ENCODE measurements at places on chromosomes 2 and 18. TPM values are rescaled to one million over a fixed set of nuclear protein-coding genes. Genes with fewer than 3 reads are reported as not detected.

Gene SPATS2L
- 42.9 TPM for total RNA-seq

Gene ARHGEF33
- 0.09 TPM for total RNA-seq

DNA sequence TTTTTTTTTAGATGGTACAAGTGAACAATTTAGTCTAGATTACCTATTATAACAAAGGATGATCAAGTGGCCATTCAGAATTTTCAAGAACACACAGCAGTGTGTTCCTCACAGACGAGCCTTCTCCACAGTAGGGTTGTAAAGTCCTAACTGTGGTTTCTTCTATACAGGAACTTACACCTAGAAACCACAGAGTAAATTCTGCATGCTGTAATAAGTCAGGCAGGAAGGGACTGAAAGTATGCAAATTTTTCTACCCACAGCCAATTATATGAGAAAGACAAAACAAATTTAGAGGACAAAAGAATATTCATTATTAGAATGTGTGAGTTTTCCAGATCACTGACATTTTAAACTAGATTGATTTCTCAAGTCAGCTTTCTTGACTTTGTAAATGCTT lies 99.5 kb downstream of the RBMS1 start:
- H3K27me3 ChIP-seq: no peaks in the 10 kb centered on the region
- peaks cover 44% of the 10 kb centered on the region for H3K4me1 ChIP-seq
- peaks cover 11% of the 10 kb centered on the region for H3K36me3 ChIP-seq
- DNase-seq: no peak
- H3K27ac ChIP-seq: peak overlapping the region; percentile 68

Gene GBX2
- not detected for total RNA-seq

- peaks cover 42% of the 10 kb centered on the region for H3K4me1 ChIP-seq
- H3K4me3 ChIP-seq: no peak overlapping the region
- H3K27me3 ChIP-seq: no peaks in the 10 kb centered on the region
- H3K27ac ChIP-seq: no peak overlapping the region
- H3K36me3 ChIP-seq: peaks cover 1% of the 10 kb centered on the region
- no peak for DNase-seq
Observed at GRCh38 chr2:148521181-148521580, 123.4 kb upstream of the EPC2 start.

DNA sequence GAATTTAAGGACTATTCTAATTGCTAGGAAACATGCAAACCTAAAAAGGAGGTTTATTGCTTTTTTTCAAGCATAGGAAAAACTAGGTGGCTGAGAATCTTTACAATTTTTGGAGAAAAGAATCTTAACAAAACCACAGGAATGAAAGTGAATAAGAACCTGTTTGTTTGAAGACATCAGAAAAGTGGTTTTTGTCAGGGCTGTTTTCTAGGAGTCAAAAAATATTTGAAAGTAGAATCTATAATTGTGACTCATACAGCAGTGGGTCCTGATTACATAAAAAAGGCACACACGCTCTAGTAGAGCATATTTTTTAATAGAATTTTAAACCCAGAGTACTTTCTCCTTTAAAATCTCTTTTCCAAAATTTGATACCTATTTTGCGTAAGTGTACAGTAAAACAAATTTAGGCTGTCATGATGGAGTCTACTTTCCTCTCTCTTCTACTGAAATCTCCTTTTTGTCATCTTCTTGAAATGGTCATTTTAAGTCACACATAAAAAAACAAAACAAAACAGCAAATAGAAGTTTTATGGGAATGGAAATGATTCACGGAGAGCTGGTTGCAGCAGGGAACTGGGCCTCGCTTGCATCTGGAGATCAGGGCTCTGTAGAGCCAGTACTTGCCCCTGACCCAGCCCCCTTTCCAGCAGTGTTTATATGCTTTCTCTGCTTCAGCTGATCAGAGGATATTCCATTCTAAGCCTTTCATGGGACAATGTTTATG lies 59.1 kb upstream of the PELI1 start:
- H3K4me3 ChIP-seq: peak overlapping the region; percentile 75
- peak overlapping the region; percentile 75 for H3K27ac ChIP-seq
- no peak for DNase-seq
- H3K4me1 ChIP-seq: peaks cover 64% of the 10 kb centered on the region

GRCh38 chr2:128320906-128321771 lies 2.5 kb upstream of the HS6ST1 start:
- peaks cover 17% of the 10 kb centered on the region for H3K4me1 ChIP-seq
- peaks cover 10% of the 10 kb centered on the region for H3K27me3 ChIP-seq
- H3K27ac ChIP-seq: peak overlapping the region; percentile 71

DNA sequence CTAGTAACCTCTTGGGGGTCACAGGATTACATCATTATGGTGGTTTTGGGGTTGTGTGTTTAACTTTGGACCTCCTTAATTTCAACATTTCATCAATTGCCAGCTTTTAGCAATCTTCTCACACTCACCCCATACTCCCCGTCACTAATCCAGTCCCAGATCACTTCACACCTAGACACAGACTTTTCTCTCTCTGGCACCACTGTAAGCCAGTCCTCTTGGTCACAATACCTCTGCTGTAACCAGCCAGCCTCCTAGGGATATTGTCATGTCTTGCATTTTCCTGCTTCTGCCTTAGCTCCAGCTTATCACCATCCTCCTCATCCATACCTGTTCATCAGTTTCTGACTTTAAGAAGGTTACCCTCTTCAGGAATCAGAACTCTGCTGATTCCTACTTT lies 1.6 kb upstream of the STK17B start:
- H3K36me3 ChIP-seq: peaks cover 29% of the 10 kb centered on the region
- H3K4me1 ChIP-seq: peaks cover 45% of the 10 kb centered on the region
- no peaks in the 10 kb centered on the region for H3K27me3 ChIP-seq
- DNase-seq: peak; percentile 72
- H3K4me3 ChIP-seq: peak overlapping the region; percentile 93

DNA sequence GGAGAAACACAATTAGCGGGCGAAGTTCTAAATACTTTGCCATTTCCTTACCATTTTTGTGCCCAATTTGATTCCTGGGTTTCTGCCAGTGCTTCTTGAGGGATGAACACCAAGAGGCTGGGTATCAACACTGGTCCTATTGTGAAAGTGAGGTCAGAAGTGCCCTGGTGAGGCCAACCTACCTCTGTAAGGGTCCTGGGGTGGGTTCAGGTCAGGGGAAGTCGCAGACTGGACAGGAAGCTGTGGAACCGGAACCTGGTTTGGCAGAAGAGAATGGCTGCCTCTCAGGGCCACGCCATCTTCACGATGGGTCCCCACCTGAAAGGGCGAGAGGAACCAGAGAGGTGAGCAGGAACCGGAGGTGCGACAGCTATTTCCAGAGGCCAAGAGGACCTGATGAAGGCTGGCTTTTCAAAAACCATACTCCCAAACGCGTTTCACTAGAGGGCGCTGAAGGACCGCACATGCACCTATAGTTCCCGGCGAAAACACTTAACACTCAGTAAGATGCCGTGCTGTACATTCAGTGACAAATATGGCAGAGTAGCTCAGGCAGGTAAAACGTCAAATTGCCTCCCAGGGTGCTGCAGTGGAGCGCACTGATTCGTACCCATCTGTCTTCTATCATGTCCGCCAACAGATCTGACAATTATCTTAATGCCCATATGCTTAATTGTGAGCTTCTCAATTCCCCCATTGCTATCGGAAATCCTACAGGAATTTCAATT lies 275.3 kb upstream of the CCDC68 start:
- peaks cover 2% of the 10 kb centered on the region for H3K4me1 ChIP-seq
- DNase-seq: peak; percentile 87
- no peak overlapping the region for H3K27ac ChIP-seq
- no peaks in the 10 kb centered on the region for H3K36me3 ChIP-seq

Data from activated CD4-positive, alpha-beta T cell treated with anti-CD3 and anti-CD28 coated beads, Interleukin-2, amount 10 ng/mL, durations not matched to agents 24 days and 14 days (primary cell).